CD4-positive, alpha-beta T cell treated with Interleukin-4 for 4 hours (primary cell): ENCODE measurements at places on chromosomes 6 and 20.

DNA sequence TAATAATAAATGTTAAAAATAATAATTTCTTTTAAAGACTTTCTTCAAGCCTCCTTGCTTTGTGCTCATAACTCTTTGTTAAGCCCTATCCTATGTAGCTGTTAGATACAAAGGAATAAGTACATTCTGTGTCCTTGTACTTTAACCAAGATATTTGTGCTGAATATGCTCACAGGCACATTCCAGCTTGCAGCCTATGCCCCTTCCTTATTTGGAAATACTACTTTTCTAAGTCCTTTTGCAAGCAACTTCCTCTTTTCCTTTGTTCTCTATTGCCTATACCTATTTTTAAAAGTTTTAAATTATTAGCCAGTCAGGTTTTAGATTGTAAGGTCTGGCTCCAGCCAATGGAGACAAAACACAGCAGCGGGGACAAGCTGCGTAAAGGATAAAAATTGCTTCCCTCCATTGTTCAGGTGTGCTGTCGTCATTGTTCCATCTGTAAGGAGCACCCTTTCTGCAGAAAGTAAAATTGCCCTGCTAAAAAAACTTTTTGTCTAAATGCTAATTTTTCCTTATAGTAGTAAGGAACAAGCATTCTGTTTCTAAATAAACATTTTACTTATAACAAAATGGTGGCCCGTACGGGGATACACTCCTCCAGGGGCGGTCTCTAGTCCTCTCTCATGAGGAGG is 80.2 kb downstream of the SYTL3 start:
- DNase-seq, result no peak

- DNase-seq, result no peak
Measured at GRCh38 chr20:37734228-37734985, 40.6 kb downstream of the CTNNBL1 start.

- no peak for DNase-seq
Measured at GRCh38 chr20:24952376-24953208, 3.5 kb downstream of the CST7 start.

GRCh38 chr20:18783385-18783959 is 30.1 kb upstream of the SCP2D1 start:
- DNase-seq, result no peak

- DNase-seq, result no peak
Measured at GRCh38 chr20:58194175-58194791, 34.2 kb downstream of the ANKRD60 start.
